ENCODE measurements at places on chromosomes 6 and 20.

DNA sequence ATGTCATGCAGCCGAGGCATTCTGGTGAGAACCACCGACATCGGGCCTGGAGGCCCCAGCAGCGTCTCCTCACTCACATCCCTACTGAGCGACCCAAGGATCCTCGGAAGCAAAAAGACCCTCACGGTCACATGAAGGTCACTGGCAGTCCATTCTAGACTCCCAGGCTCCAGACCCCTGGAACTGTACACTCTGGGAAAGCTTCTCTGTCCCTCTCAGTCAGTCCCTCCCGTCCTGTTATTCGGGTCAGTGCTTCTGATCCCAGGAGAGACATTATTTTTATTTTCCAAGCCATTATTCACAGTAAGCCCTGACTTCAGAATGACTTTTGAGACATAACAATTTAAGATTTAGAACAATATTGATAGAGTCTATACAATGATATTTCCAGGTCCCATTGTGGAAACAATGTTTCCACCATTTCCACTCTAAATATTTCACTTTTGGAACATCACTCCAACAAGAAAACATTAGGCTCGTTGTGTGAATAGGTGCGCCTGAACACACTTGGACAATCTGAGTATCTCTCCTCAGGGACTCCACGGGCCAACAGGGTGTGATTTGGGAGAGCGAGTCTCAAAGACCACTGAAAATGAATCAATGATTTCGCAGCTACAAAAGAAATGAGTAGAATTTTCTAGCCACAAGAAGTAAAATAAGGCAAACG is 199.7 kb downstream of the SOD2 start:
- DNase-seq: no peak

- no peak for DNase-seq
Observed at GRCh38 chr6:10305790-10306415, 109.0 kb downstream of the TFAP2A start.

- DNase-seq: no peak
Observed at GRCh38 chr6:131197716-131198115, 62.4 kb downstream of the AKAP7 start.

- DNase-seq: no peak
Observed at GRCh38 chr6:130138116-130138908, 84.4 kb downstream of the SAMD3 start.

DNA sequence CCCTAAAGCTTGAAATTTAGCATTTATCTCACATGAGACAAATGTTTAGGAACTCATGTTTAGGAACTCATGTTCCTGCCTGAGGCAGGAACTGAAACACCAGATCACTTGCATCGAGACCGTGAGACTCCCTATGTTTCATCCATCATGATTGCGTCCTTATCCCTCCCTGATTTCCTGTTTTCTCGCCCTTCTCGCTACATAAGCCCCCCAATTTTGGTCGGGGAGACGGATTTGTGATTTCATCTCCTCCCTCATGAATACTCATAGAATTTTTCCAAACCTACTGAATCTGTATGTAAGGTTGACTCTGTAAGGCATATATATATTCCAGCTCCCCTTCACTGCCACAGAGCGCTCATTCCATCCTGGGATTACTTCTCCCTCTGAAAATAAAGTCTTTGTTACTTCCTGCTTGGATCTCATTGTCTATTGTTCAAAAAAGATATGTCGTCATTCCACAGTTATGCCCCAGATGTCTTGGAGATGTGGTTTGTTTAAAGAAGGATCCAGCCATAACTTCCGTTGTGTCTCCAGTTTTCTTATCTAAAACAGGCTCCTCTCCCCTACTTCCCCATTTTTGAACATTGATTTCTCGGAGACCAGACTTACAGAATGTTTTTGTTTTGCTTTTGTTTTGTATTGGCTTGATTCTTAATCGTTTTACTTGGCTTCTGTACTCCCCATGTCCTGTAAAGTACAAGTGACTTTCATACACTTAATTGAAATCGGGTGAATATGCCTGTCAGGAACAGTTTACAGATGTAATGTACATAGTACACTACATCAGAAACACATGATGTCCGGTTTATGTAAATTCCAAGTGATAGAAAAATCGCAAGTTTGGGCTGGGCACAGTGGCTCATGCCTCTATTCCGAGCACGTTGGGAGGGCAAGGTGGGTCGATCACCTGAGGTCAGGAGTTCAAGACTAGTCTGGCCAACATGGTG is 118.7 kb downstream of the HFE start:
- peak; percentile 87 for DNase-seq

- DNase-seq: no peak
Observed at GRCh38 chr6:150749091-150749670, 116.3 kb upstream of the MTHFD1L start.

DNA sequence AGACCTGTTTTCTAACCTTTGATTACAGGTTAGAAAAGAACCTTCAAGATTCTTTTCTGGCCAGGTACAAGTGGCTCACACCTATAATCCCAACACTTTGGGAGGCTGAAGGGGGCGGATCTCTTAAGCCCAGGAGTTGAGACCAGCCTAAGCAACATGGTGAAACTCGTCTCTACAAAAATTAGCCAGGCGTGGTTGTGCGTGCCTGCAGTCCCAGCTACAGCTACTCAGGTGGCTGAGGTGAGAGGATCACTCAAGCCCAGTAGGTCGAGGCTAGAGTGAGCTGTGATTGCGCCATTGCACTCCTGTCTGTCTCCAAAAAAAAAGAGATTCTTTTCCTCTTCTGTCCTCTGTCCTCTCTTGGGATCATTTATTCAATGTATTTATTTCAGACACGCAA is 14.5 kb downstream of the PPIL1 start:
- no peak for DNase-seq

DNA sequence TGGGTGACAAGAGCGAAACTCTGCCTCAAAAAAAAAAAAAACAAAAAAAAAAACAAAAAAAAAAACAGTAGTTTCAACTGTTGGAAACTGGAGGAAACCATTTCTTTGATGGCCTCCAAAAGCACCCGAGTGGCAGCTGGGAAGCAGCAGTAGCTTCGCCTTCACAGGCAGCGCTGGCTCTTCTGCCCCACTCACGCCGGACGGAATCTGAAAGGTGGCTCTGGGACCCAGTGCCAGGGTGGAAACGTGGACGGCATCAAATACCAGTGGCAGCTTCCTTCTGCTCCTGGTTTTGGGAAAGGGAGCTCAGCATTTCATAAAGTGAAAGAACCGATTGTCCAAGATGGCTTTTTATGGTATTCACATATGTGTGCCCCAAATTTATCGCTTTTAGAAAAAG is 159.4 kb downstream of the SMOC2 start:
- DNase-seq: no peak

GRCh38 chr6:74871757-74872156 is 334.1 kb downstream of the COL12A1 start:
- peak; percentile 97 for DNase-seq

GRCh38 chr6:157951828-157952227 is 29.8 kb upstream of the SYNJ2 start:
- DNase-seq: no peak

- peak; percentile 33 for DNase-seq
Observed at GRCh38 chr6:273551-274058, 18.7 kb upstream of the DUSP22 start.

DNA sequence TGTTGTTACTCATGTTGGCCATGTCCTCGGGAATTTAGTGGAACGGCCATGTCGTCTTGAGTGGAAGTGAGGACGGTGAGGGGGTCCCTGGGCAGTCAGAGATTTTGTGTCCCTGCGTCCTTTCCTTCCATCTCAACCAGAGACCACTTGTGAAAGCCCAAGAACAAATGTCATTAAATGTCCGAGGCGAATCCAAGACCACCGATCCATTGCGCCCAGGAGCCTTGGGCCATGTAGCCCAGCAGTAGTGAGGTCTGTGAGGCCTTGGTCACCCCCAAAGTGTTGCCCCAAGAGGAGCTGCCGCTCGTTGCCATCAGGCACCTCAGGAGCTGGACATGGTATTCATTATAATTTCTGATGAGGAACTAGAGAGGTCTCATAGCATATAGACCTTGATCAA is 17.4 kb upstream of the MICB start:
- DNase-seq: no peak

- peak; percentile 32 for DNase-seq
Observed at GRCh38 chr6:149614337-149614736, 34.2 kb downstream of the KATNA1 start.

DNA sequence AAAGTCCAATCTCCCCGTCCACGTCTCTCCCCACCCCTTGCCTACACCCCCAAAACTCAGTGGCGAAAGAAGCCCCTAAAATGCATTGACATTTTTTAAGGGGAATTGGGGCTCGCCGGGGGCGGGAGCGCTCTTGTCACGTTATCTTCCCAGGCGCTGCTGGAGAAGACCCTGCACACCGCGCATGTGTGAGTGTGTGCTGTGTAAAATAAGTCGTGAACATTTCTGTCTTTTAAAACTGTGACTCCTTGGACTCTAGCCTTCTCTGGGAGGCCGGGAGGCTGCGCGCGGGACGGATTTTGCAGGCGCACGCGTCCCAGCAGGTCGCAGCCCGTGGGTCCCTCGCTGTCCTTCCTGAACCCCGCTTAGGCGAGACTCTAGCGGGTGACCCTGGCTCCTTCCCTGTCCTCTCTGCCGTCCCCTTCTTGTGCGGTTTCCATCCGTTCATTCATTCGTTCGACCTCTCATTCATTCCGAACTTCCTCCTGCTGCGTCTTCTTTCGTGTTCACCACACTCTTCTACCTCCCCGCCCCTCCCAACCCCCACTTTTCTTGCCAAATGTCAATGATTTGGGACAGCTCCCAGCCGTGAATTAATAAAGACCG is 2.2 kb downstream of the NRN1 start:
- DNase-seq: peak; percentile 33

DNA sequence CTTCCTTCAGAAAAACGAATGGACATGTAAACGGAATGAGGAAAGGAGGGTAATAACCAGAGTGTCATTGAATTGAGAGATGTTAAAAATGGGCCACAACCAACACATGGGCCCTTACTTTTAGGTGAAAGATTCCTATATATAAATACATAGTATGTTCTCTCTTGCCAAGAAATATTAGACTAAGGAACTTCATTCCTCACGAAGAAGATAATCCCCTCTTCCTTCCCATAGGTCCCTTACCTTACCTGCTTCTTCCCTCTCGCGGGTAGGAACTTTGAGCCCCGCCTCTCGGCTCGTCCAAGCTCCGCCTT is 295 bp upstream of the TBC1D22B start:
- DNase-seq: no peak

DNA sequence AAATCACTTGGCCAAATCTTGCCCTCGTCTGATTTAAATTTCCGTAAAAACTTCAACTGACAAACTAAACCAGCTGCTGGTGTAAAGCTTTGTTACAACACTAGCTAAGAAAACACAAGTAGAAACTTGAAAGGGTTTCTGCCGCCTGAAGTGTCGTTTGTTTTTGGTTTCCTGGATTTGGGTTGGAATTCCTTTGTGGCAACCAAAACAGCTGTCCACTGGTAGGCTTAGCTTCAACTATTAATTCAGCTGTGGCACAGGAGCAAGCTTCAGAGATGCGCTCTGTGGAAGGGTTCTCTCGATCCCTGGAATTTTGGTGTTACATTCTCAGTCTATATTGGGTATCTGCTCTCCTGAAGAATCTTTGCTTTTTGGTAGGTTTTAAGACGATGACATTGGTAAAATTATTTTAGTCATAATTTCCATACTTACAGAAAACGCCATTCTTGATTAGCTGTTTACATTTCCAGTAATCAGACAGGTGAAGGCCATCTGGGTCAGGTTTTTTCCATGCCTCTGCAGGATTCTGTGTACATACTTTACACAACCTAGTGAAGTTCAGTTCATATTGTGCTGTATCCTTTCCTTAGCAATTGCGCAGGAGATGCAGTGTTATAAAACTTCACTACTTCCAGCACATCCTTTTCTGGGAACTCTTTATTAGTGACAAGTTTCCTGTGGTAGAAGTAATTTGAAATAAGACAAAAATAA is 29.9 kb upstream of the SAMD3 start:
- DNase-seq: peak; percentile 1

DNA sequence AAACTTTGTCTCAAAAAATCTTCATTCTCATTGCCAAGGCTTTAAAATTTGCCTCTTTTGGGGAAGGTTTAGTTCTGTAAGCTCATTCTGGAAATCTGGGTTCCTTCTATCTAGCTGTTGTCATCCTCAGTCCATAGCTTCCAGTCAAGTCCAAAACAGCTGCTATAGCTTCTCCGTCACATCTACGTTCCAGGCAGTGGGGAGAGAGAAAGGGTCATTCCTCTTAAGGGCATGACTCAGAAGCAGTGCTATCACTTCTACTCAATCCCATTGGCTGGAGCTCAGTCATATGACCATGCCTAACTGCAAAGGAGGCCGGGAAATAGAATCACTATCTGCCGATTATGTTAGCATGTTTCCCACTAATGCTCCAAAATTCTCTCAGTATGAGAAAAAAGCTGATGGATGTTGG is 141.4 kb upstream of the PTPN1 start:
- peak; percentile 28 for DNase-seq

DNA sequence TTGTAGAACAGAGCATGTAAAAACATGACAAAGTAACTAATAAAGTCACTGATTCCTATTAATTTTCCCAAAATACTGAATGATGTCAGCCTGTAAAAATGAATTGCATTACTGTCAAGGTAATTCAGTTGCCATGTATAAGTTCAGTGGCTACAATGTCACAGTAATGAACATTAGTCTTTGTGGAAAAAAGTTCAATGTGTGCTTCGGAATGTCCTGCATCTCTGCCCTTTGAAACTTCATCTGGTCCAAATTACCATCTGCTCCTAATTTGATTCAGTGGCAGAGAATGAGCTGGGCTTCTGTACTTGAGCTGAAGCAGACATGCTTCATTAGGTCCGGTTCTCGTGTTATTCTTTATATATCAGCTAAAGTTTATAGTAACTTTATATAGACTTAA is 567.4 kb downstream of the COL12A1 start:
- DNase-seq: peak; percentile 75

DNA sequence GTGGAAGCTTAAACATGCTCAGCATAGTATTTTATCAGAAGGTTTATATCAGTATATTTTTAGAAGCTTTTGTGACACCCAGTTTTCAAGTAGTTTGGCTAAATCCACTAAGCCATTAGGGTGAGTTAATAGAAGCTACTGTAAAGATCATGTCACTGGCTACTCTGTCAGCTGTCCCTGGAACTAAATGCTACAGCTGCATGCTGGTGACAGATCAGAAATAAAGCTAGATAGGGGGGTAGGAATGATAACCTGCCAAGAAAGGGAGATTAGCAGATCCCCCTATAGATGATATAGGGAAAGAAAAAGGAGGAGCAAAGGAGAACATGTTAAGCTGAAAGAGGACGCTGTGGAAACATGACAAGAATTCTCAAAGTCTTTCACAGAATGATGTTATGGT is 363.2 kb downstream of the QKI start:
- no peak for DNase-seq

DNA sequence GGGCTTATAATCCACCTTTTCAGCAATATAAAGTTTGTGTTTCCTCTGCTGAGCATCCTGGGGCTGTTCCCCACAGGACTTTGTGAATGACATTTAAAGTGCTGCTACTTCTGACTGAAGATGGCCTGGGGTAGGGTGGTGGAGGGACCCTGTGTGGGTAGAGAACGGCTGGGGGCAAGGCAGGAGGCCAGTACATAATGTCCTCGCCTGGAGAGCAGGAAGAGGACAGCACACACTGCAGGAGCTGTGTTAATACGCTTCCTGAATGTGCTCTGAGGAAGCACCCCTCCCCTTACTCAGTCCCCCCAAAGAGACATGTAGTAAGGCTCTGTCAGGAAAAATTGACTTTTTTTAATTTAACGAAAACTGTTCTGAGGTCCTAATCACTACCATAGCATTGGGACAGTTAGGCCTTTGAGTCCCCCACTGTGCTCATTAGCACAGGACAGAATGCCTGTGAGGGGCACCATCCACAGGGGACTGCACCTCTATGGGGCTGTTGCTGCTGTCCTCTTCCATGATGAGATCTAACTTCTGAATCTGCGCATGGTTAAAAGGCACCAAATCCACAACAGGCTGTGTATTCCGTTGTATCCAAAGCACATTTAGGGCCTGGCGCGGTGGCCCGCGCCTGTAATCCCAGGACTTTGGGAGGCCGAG is 68.5 kb downstream of the LYRM4 start:
- no peak for DNase-seq

Data from fibroblast of upper back skin (primary cell).